ENCODE measurements at places on chromosomes 1 and 21.
A peak's percentile ranks its signal among the peaks of the same experiment; 100 is the strongest.

DNA sequence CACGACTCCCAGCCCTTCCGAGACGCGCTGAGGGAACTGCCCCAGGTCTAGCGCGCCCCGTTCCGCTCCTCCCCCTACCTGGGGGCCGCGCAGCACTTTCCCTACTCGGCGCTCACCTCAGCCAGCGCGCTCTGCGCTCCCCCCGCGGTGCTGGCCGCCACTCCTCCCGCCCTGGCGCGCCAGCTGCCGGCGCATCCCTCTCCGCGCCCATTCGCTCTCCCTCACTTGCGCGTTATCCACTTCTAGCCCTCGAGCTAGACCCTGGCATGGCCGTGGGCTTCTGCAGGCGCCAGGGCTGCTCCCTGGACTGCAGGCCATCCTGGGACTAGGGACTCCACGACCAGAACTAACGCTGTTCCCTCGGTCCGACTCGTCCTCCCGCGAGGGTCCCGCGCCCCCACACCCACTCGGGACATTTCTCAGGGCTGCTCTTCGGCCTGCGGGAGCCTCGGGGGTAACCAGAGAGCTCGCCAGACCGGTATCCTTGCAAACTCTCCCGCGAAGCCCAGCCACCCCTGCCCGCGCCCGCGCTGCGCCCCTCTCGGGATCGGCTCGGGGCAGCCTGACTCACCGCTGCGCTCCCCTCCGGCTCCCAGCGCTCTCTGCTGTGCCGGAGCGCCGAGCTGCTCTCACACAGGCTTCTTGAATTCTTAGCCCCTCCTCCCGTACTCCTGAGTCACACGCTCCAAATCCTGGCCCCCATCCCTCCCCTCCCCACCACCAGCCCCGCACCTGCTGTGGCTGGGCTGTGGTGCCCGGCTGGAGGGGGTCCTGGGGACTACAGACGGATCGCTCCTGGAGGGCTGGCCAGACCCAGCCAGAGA lies at the start of gene NGF:
NGF (minus strand) TSS at position 617 of the 824 bp plus-strand sequence. CDS start 51,454 bp downstream, outside the sequence.
- DNase-seq = peak; percentile 56

DNA sequence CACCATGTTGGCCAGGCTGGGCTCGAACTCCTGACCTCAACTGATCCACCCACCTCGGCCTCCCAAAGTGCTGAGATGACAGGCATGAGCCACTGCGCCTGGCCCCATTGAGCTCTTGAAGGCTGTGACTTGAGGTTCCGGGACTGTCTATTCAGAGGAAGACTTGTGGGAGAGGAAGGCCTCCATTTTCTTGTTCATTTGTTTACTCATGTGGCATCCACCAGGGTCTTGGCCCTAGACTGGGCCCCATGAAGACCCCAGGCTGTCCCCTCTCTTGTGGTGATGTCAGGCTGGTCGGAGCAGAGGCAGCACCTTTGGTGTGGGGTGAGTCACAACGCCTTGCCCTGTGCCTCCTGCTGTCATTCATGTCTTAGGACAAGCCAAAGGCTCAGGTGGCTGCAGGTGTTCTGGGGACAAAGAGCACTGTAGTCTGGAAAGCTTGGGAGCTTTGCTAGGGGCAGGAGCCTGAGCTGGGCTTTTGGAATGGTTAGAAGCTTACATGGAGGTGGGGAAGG lies 224.6 kb upstream of the C1orf174 start:
- DNase-seq = no peak

GRCh38 chr21:34362136-34362444 lies 1.7 kb upstream of the KCNE2 start:
- no peak for DNase-seq

- DNase-seq = no peak
These were observed 74.0 kb upstream of the DEPDC1 start for GRCh38 chr1:68570871-68571270.

- DNase-seq = peak; percentile 48
These were observed 121.3 kb downstream of the MAST2 start for GRCh38 chr1:45924736-45925135.

DNA sequence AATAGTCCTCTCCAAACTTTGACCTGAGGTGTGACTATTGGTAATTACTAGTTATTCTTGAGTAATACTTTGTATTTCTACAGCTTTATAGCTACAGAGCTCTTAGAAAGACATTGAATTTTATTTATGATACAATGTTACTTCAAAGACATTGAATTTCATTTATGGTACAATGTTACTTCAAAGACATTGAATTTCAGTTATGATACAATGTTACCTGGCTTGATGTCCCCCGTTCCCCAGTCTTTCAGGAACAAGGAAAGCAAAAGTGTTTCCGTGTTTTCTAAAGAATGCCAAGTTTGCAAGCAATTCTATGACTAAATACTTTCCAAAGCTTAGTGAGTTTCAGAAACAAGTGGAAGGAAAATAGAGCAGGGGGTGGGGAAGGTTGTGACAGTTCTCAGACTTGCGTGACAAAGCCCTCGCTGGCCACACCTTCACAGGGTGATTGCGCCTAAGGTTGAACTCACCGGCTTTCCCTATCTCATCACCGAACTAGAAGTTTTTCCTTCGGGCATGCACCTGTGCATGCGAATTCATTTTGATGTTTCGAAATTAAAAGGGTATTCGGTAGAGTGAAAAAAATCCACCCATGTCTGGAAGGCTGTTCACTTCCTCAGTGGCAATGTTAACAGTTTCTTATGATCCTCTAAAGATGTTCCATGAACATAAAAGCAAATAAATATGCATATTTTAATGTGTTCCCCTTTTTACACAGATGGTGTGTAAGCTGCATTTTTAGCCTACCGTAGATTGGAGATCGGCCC lies 909 bp upstream of the PAXBP1 start:
- peak; percentile 35 for DNase-seq

GRCh38 chr1:45385302-45385701 lies 45.1 kb upstream of the MUTYH start:
- no peak for DNase-seq

DNA sequence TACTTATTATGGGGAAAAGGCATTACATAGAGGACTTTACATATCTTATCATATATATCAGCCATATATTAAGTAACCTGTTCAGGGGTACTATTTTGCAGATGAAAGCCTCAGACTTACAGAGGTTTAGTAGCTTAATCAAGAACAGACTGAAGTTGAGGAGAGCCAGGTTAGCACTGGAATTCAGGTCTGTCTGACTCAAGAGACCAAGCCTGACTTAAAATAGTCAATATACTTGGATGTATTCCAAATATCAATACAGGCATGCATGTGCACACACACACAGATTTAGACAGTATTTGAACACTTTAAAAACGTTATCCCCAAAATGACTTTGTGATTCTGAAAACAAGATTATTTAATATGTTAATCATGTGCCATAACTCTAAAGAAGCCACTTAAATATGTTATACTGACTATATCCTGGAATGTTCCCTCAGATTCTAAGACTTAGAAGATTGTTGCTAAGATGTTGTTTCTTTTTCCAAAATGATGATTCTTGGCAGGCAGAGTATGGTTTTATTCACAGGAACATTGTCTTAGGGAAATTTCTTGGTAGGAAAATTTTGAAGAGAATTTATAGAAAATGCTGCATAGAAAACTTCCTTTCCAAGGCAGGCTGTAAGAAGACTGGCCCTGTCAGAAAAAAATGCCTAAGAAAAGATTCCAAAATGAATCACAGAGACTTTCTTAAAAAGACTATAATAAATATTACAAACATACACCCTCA lies 61.6 kb downstream of the ADAMTS1 start:
- no peak for DNase-seq

- DNase-seq = no peak
These were observed 21.8 kb upstream of the COL18A1 start for GRCh38 chr21:45383111-45383614.

- DNase-seq = no peak
These were observed 123.3 kb downstream of the NEK7 start for GRCh38 chr1:198280080-198280479.

DNA sequence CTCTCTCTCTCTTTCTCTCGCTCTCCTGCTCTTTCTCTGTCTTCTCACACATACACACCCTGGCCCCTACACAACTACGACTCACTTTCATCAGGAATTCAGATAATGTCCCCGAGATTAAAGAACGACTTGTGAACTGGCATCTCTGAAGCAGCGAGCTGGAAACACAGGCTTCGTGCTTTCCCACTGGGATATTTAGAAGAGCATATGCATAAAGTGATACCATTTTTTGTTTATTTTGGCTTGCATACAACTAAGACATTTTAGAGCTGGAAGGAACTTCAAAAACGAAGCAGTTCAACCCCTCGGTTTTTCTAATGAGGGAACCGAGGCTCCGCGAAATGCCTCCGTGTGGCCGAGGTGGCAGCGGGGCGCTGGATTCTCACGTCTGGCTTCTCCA lies 88.6 kb downstream of the ZBTB18 start:
- DNase-seq = no peak

DNA sequence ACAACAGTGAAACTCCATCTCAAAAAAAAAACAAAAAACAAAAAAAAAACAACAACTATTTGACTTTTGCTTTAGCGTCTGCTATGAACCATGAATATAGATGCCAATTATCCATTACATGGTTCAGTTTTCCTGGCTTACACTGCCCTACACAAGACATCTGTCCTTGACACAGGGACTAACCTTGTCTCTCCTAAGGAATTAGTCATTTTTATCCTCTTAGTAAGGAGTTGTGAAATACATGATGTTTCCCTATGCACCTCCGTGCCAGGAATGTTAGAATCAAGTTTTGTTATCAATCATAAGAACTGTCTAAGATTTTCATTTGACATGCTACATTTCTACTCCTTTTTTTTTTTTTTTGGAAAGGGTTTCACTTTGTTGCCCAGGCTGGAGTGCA lies 241.8 kb downstream of the KIF26B start:
- DNase-seq = peak; percentile 13

GRCh38 chr21:44090325-44090724 lies 16.9 kb upstream of the PWP2 start:
- DNase-seq = no peak

DNA sequence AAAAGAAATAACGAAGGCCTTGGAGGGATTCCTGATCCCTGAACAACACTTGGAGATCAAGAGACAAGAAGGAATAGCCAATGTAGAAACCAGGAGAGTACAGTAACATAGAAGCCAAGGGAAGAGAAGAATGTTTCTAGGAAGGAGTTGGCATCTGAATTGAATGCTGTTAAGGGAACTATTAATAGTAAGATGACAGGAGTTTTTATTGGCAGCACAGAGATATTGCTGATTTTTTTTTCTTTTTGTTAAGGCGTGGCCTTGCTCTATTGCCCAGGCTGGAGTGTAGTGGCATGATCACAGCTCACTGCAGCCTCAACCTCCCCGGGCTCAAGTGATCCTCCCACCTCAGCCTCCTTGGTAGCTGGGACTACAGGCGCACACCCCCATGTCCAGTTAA lies 9.6 kb upstream of the SFT2D2 start:
- DNase-seq = no peak

- no peak for DNase-seq
These were observed 3.2 kb upstream of the DENND1B start for GRCh38 chr1:197778366-197778945.

- no peak for DNase-seq
These were observed 394.3 kb downstream of the NTNG1 start for GRCh38 chr1:107535091-107535490.

- no peak for DNase-seq
These were observed 48.1 kb upstream of the FOXO6 start for GRCh38 chr1:41312991-41313645.

- no peak for DNase-seq
These were observed 2.4 kb downstream of the PTBP2 start for GRCh38 chr1:96723936-96724335.

DNA sequence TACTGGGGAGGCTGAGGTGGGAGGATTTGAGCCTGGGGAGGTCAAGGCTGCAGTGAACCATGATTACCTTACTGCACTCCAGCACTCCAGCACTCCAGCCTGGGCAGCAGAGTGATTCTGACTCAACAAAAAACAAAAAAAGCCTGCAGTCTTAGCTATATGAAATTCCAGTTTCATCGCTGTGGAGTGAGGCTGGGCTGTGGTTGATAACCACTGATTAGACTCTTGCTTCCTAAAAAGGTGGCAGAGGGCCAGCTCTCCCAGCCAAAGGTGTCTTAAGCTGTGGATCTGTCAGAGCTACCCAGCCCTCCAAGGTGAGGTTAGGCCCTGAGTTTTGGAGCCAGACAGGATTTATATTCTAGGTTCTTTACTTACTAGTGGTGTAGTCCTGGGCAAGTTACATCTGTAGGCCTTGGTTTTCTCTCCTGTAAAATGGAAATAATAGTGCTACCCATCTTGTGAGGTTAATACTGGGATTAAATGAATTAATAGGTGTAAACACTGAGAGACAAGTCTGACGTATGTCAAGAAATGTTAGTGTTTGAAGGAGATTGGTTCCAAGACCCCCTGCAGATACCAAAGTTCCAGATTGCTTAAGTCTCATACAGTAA lies 35.9 kb downstream of the TMCC2 start:
- DNase-seq = peak; percentile 37

DNA sequence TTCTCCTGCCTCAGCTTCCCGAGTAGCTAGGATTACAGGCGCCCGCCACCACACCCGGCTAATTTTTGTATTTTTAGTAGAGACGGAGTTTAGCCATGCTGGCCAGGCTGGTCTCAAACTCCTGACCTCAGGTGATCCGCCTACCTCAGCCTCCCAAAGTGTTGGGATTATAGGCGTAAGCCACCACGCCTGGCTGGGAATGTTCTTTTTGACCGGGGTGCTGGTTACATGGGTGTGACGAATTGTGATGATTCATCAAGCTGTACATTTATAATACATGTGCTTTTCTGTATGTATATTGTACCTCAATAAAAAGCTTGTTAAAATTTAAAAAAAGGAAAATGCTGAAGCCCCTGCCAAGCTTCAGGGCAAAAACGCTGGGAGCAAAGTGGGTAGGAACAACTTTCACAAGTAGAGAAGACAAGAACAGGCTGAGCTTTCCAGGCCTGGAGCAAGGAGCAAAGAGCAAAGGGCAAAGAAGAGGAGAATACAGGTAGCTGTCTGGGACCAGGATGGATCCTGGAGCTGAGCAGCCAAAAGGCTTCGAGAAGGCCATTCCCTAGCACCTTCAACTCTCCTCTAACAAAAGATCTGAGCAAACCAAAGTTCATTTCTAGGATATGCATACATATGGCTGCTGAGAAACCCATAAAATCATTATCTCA lies 20.5 kb upstream of the YRDC start:
- DNase-seq = peak; percentile 46

DNA sequence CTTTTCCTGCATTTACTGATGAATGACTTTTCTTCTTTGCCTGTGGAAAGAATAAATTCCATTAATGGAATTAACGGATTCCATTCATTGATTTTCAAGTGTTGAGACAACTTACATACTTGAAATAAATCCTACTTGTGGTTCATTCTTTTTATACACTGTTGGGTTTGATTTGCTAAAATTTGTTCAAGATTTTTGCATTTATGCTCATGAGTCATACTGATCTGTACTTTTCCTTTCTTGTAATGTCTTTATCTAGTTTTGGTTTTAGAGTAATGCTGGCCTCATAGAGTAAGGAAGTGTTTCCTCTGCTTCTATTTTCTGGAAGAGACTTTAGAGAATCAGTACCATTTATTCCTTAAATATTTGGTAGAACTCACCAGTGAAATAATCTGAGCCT lies 14.4 kb downstream of the UROD start:
- no peak for DNase-seq

DNA sequence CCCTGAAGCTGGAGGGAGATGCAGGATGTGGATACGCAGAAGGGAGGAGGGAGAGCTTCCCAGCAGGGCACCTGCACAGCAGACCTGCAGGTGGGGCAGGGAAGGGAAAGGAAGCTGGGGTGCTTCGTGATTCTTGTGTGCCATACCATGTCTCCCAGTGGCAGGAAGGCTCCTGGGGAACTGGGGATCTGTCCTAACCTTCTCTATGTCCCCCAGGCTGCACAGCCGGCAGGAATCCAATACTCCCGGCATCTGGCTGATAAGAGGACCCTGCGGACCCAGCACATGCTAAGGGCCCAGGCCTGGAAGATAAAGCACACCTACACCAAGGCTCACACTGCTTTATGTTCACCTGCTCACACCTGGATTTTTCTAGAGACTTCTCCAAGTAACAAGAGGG lies 79.4 kb downstream of the ITPKB start:
- no peak for DNase-seq
